ENCODE measurements at places on chromosomes 4 and X.

- no peak for DNase-seq
Measured at GRCh38 chr4:3317011-3317655, 24.3 kb downstream of the RGS12 start.

- no peak for DNase-seq
Measured at GRCh38 chr4:145635630-145636029, 16.4 kb downstream of the MMAA start.

- DNase-seq: no peak
Measured at GRCh38 chr4:56871371-56871866, 36.3 kb upstream of the REST start.

GRCh38 chrX:10178866-10179463 lies 22.2 kb downstream of the CLCN4 start:
- no peak for DNase-seq

DNA sequence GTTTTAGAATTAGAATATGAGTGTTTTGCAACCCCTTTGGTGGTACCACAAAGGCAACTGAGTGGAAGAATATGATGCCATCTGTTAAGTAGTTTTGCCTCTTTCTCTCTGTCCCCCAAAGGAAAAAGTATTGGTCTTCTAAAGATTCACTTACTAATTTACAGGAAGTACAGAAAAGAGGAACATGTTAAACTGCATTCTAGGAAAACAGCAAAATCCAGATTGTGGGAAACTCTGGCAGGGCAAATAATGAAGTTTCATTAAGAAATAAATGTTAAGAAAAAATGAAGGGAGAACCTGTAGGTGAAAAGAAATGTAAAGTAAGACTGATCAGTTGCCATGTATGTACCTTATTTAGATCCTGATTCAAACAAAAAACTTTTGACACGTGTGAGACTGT lies 39.3 kb downstream of the NSUN7 start:
- no peak for DNase-seq

GRCh38 chrX:10828640-10829039 lies 208.3 kb upstream of the MID1 start:
- no peak for DNase-seq

GRCh38 chr4:40722576-40723161 lies 27.1 kb upstream of the NSUN7 start:
- DNase-seq: no peak

GRCh38 chr4:106201373-106201772 lies 114.6 kb downstream of the TBCK start:
- no peak for DNase-seq

DNA sequence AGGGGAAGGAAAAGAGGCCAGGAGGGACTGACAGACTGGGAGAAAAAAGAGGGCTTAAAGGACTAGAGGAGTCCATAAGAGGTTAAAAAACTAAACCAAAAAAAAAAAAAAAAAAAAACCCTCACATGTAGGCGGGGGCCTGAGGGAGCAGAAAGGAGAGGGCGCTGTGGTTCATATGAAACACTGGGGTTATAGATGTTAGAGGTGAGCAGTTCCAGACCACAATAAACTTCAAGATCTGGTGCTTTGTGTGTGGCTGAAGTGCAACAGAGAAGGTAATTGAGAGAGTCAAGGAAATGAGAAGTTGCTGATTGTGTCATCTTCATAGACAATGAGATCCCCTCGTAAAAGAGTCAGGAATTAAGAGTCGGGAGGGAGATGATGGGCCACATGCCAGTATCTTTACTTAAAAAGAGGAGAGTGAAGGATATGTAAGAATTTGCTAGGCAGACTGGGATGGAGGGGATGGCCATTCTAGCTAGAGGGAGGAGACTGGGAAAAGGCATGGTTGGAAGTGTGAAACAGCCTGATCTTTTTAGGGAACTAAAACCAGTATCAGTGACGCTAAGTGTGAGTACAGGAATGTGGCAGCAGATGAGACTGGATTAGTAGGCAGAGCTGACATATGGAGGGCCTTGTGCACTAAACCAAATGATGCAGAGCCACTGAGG lies 18.4 kb upstream of the OGT start:
- DNase-seq: no peak

DNA sequence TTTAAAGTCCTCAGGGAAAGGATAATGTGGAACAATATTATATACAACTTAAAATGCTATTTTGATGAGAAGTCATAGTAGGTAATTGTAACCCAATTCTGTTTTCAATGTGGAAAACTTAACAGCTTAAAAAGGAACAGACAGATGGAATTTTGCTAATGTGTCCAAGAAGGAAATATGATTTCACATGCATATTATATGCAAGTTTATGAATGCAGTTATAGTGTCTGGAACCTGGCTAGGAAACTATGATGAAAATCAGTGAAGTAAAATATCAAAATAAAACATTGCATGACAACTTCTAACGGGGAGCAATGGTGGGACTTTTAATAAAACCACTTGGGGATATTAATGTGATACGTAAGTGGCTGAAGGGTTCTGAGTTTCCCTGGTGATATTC lies 152.6 kb upstream of the HAND2 start:
- DNase-seq: no peak

DNA sequence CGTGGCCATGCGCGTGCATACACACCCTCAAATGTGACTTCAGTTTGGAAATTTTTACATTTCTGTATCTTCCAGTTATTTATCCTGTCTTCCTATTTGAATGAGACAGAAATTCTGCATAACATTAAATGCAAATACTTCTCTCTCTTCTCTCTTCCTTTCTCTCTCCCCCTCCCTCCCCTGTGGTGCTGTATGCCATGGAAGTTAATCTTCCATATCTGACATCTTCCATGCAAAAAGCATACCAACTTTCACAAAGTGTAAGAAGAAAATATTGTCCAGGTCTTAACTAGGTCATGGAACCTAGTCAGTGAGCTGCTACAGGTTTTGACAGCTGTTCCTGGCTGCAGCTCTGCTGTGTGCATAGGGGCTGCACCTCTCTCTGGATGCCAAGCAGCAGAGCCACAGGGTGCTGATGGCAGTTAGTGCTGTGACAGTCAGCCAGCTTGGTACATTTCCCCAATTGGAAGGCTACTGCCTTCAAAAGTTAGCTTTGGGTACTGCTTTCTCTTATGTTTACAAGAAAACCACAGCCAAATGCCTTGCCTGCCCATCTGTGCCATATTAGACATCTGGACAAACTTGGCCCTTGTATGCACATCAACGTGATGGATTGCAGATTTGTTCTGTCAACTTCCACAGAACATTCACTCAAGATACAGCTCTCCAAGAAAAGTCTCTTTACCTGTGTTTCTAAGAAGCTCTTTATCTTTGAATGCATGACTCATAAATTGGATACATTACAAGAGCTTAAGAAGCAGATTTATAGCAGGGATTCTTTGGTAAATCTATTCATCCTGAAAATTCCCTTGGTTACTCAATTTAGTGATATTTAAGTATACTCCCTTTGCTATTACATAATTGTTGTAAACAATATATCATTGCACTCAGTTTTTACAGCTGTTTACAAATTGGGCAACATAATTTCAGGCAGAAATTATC lies 623.8 kb downstream of the EPHA5 start:
- no peak for DNase-seq

DNA sequence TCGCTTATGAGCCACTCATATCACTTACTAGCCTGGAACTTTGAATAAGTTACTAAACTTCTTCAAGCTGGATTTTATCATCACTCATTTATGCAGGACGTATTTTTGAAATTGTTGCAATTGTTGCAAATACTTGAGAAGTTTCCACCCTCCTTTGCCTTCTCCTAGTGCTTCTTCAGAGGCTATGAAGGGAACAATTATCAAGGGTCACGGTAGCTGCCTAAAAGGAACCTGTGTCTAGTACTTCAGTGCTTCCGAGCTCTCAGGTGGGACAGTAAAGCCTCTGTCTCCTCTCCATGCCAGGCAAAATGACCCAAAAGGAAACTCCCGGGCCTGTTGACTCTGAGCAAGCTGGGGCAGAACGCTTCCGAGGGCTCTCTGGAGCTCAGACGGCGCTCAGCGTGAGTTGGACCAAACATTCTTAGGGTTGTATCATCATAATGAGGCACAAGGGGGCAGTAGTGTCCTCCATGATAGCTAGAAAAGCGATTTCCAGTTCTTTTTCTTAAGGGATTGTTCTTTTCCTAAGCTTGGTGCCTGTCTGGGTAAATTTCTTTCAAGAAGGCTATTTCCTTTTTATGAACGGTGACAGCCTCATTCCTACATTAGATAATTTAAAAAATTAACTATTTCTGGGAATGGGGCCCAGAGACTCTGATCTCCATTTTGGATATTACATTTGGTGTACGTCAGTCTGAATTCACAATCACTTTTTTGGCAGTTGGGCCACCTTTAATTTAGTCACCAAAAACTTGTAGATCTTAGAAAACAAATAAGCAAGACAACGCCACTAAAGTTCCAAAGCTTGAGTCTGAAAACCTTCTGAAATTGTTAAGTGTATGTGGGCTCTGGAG lies 73.1 kb downstream of the PACRGL start:
- peak; percentile 34 for DNase-seq

GRCh38 chrX:155148724-155149537 lies 67.3 kb upstream of the VBP1 start:
- no peak for DNase-seq

GRCh38 chrX:133636009-133636408 lies 220.7 kb upstream of the GPC4 start:
- DNase-seq: no peak

DNA sequence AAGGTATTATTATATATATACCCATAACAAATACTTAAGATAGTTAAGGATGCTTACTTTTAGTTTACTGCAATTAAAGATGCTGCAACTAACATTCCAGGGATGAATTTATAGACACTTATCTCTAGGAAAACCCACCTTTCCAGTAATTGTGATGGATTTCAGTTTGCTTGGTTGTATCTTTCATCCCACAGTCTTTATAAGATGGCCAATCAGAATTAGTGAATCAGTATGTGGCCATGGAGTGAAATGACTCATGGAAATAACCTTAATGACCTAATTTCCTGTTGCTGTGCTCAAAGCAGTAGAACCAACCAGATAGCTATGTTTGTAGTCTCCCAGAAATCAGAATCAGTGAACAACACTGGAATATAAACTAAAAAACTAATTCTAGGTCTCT lies 26.4 kb downstream of the MOSPD2 start:
- no peak for DNase-seq

GRCh38 chrX:54029529-54030143 lies 14.6 kb downstream of the PHF8 start:
- no peak for DNase-seq

DNA sequence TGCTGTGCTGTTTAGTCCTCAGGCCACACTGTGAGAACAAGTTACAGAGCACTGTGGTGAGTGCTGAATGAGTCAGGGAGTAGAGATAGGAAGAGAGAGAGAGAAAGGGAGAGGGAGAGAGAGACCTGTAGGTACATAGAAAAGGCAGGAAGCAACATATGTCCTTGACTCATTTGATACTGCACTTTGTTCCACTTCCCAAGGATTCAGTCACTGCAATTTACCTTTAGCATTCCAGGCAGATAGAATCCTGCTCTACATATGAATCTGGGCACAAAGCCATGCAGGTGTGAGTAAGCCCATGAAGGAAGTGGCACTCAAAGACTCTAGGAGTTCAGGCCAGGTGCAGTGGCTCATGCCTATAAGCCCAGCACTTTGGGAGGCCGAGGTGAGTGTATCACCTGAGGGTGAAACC lies 1.0 kb upstream of the DAPP1 start:
- DNase-seq: no peak

- DNase-seq: no peak
Measured at GRCh38 chr4:101651778-101652177, 138.8 kb upstream of the BANK1 start.

DNA sequence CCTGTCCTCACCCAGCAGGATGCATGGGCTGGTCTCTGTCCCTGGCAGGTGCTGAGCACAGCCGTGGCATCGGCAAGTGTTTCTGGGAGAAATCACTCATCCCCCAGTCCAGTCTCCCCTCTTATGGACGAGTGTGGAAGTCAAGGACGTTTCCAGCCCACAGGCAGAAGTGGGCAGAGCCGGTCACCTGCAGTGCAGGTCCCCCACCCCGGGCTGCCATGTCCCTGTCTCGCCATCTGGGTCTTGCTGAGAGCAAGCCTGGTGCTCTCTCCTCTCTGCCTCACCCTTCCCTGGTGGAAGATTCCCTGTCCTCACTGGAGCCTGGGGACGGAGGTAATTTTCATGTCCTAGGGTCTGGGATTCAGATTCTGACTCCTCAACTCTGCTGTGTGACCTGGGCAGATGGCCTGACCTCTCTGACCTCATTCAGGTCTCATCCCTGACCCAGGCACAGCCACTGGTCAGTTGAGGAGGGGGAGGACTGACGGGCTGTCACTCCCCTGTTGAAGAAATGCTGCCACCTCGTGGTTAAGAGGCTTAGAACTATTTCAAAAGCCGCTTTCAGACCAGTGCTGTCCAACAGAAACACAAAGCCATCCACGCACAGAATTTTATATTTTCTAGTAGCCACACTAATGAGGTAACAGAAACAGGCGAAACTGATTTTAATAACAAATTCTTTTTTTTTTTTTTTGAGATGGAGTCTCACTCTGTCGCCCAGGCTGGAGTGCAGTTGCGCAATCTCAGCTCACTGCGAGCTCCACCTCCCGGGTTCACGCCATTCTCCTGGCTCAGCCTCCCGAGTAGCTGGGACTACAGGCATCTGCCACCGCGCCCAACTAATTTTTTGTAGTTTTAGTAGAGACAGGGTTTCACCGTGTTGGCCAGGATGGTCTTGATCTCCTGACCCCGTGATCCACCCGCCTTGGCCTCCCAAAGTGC lies 1.8 kb downstream of the CPZ start:
- peak; percentile 33 for DNase-seq

- DNase-seq: no peak
Measured at GRCh38 chr4:154911097-154911496, 130.0 kb downstream of the RBM46 start.

- DNase-seq: no peak
Measured at GRCh38 chrX:23980011-23980441, 47.0 kb downstream of the KLHL15 start.

DNA sequence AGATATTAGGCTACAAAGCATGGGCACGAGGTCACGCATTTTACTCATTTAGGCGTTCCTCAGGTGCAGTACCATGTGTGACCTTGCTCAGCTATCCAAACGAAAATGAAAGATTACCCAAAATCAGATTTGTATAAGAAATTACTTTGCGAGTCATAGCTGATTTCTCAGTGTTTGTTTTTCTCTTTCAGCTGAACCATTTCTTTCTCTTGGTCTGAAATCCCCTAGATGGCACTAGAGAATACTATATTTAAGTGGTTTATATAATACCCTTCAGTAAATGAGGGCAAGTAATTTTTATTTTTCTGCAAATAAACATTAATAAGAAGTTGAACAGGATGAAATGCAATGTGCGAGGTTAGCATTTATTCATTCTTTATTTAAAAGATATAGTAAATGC lies 496.6 kb downstream of the STIM2 start:
- no peak for DNase-seq

- DNase-seq: no peak
Measured at GRCh38 chrX:113124693-113125092, 284.1 kb upstream of the AMOT start.

DNA sequence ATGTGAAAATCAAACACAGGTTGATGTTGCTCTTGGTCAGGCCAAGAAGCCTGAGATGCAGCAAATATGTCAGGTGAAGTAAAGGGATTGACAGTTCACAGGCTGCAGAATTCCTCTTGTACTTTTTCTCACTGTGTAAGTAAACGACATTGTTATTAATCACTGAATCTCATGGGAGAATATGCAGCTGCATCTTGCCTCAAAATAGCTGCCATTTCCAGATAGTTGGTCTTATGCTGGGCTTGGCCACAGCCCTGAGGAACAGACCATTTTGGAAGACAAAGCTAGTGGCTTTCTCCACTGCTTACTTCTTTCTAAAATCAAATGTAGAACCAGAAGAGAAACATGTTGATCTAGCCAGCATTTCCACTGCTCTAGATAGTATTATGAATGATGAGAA lies 403.4 kb upstream of the NR3C2 start:
- DNase-seq: no peak

- no peak for DNase-seq
Measured at GRCh38 chr4:13963601-13964000, 336.1 kb upstream of the BOD1L1 start.
